ENCODE measurements at places on chromosomes 7 and 10.
A peak's percentile ranks its signal among the peaks of the same experiment; 100 is the strongest.

GRCh38 chr10:48703531-48704122, 19.0 kb downstream of the WDFY4 start:
- no peak for DNase-seq

DNA sequence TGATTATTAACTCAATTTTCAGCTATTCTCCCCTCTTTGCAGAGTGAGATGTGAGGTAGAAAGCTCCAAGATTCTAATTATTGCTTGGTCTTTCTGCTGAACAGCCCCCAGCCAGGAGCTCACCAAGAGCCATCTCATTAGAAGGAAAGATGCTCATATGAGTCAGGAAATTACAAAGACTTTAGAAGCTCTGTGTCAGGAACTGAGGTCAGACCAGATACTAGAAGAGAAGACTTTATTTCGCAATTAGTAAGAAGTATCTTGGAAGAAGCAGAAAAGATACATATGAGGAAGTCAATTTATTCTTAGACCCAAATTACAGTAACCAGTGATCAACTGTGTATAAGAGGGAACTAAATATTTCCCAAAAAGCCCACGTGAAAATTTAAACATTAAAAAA, 626.9 kb downstream of the ZWINT start:
- DNase-seq = no peak

- no peak for DNase-seq
These were observed 9.4 kb downstream of the NUDT5 start for GRCh38 chr10:12186323-12186722.

DNA sequence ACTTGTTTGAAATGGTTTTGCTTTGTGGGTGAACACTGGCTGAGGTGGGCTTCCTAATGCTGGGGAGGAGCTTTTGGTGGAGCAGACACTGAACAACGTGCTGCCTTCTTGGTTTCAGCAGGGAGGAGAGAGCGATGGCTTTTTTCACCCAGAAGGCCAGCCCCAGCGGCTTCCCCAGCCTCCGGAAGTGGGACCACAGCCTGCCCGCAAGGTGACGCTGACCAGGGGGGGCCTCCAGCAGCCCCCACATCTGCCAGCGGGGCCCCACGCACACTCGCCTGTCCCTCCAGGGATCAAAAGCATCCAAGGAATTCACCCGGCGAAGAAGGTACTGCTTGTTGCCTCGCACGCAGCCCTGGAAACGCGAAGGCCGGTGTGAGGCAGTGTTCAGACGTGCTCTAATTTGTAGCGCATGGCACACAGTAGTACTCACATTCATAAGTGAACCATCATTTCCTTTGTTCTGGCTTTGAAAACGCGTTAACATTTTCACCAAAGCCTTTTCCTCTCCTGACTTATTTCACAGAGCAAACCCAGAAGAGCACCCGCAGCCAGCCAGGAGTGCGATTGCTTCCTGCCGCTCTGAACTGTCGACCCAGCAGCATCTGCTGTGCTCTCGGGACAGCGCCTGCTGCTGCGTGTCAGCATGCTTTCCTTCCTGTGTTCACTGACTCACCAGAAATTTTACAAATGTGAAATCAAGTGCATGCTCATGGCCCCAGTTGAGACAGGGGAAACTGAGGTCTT, 48.4 kb downstream of the SHH start:
- DNase-seq = no peak

DNA sequence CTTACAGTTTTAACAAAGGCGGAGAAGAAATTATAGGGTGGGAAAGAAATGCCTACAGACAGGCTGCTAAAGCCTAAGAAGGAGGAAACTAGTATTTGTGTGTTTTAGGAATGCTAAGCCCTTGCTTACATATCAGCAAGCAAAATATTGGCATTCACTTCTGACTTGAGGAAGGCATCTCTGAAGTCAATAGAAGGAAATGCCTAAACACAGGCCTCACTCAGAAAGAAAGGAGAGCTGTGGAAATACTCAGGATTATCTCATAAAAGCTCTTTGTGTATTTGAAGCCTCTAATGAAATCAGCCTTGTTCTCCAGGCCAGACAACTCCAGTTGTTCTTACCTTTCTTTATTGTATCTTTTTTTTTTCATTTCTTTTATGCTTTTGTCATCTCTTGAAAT, 158.0 kb downstream of the AUTS2 start:
- peak; percentile 72 for DNase-seq

GRCh38 chr7:46369933-46370654, 449.0 kb upstream of the IGFBP3 start:
- peak; percentile 99 for DNase-seq

GRCh38 chr7:36496576-36496975, 106.9 kb downstream of the ANLN start:
- DNase-seq = no peak

- DNase-seq = no peak
These were observed 612 bp upstream of the SLC18A3 start for GRCh38 chr10:49609283-49610113.

DNA sequence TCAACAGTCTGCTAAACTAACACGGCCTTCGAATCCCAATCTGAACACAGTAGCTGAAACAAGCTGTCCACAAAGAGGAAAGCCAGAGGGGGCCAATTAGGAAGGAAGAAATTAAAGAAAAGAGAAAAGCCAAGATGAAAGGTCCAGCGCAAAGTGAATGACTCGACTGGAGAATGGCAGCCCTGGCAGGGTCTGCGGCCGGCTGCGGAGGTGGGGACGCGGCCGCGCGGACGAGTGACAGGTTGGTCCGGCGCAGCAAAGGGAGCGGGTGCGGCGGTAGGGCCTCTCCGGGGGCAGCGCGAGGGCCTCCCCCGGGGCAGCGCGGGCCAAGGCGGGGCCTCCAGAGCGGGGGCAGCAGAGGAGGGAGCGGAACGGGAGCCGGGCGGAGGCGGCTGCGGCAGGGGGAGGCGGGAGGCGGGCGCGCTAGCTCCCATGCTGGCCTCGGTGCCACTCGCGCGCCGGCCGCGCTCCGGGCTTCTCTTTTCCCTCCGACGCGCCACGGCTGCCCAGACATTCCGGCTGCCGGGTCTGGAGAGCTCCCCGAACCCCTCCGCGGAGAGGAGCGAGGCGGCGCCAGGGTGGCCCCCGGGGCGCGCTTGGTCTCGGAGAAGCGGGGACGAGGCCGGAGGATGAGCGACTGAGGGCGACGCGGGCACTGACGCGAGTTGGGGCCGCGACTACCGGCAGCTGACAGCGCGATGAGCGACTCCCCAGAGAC, at the start of gene VWC2:
VWC2 (plus strand) TSS at position 421 of the 718 bp plus-strand sequence. CDS start 1,798 bp downstream, outside the sequence.
- DNase-seq = no peak

- no peak for DNase-seq
These were observed 8.8 kb downstream of the CALD1 start for GRCh38 chr7:134788191-134788590.

- peak; percentile 51 for DNase-seq
These were observed 93.1 kb downstream of the GLI3 start for GRCh38 chr7:42143711-42144600.

DNA sequence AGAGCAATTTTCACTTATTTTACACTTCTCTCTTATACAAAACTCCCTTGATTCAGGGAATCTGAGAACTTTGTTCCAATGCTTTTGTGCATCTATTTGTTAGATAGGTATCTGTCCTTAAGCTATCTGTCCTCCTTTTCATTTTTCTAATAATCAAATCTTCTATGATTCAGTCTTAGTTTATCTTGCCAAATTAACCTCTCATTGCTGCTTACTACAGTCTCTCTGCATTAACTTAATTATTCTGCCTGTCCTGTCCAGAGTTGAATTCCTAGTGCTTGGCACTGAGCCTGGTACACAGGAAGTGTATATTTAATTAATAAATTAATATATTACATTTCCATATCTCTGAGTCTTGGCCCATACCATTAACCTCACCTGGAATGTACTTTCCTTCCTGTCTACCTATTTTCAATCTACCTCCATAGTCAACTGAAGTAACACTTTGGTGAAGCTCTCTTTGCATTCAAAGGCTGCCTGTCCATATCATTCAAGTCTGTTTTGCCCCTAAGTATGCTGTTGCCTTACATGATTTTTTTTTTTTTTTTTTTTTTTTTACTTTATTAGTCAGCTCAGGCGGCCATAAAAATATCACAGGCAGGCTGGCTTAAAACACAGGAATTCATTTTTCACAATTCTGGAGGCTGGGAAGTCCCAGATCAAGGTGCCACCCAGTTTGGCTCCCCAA, 66.0 kb upstream of the CSTF2T start:
- no peak for DNase-seq

DNA sequence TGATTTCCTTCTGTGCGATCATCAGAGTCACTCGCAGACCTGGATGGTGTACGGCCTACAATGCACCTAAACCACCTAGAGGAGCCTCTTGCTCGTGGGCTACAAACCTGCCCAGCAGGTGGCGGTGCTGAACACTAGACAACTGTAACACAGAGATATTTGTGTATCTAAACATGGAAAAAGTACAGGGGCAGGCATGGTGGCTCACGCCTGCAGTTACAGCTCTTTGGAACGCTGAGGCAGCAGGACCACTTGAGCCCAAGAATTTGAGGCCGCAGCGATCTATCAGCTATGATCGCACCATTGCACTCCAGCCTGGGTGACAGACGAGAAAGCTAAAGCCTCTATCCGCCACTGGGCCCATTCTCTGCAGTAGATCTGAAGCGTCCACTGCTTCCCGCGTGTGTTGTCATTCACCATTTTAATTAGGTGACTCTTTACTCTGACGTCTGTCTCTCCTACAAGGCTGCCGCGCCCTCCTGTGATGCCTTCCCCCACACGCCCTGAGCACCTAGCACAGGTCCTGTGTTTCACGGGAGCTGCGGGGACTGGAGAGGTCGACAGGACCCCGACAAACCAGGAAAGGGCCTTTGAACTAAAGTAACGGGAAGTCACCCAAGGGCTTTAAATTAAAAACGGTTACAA, 774 bp downstream of the TUBGCP2 start:
- DNase-seq = peak; percentile 52

DNA sequence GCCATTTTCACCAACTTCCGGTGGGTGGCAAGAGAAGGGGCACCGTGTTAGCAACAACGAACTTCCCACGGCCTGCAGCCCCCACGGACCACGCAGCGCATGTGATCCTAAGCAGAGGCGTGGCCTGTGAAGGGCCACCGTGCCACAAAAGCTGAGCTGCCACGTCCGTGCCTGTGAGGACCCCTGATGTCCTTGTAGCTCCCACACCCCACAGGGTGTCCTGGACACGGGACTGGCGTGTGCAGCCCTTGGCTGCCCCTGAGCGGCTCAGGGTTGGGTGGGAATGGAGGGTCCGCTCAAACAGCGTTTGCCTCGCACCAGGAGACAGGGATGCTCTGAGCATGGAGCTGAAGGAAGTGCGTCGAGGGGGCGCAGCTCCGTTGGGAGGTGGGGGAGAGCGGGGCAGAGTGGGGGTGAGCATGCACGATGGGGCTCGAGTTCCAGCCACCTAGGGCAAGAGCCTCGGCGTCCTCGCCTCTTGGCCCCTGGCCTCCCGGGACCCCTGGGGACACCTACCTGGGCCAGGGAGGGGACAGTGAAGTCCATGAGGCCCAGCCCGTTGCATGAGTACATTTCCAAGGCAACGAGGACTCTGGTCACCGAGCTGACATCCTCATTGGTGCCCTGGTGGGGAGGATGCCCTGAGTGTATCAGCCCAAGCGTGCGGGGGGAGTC, 33.6 kb downstream of the CFAP46 start:
- DNase-seq = no peak

DNA sequence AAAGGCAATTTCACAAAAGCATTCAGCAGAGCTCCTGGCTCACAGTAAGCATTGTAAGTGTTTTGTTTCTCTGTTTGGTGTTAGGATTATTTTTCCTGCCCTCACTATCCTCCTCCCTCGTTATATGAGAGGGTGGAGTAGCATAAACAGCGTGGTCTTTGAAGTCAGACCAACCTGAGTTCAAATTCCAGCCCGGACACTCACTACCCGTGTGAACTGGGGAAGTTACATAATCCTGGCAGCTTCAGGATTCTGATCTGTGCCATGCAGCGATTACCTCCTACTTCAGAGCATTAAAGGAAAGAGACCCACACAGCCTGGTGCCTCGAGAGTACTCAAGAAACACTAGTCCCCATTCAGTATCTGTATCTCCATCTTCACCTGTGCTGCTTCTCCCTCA, 386.5 kb downstream of the INHBA start:
- peak; percentile 27 for DNase-seq

DNA sequence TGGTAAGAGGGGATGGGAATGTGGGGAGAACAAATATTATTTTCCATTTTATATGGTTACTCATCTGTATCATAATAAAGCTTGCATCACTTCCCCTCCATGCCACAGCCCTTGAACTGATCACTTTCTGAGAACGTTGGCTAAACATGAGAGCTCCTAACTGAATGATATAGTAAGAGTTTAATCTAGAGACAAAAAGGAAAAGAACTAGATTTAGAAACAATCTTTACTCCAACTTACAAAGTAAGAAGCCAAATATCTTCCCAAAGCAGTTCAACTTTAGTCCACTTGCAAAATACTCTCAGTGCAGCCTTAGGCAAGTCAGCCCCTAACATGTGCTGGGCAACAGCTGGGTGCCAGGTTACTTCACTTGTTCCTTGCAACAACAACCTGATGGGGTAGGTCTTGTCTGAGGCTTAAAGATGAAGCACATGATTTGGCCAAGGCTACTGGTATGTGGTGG, 20.3 kb downstream of the SMURF1 start:
- DNase-seq = peak; percentile 78

DNA sequence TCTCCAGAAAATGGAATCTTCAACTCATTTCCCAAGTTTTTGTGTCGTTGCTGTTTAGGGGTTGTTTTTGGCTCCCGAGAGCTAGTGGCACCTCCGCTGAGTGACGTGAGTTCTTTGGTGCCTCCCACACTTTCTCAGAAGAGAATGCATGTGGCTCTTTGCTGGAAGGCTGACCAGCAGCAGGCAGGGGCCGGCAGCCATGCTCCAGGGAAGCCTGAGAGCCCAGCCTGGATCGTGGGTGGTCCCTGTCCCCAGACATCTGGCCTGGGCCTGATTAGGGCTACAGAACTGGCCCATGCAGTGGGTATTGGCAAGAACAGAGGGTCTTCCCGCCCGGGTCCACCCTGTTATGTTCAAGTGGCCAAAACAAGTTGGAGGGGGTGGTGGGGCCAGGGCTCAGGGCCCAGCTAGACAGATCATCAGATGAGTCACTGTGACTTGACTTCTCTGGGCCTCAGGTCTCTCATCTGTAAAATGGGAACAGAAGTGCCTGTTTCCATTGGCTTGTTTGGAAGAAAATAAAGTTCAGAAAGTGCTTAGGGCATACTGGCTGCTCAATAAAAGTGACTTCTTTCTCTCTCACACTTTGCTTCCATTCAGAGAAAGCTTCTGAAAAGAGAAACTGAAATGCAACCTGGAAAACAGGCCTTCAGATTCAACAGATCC, 83.1 kb downstream of the STRA8 start:
- no peak for DNase-seq

DNA sequence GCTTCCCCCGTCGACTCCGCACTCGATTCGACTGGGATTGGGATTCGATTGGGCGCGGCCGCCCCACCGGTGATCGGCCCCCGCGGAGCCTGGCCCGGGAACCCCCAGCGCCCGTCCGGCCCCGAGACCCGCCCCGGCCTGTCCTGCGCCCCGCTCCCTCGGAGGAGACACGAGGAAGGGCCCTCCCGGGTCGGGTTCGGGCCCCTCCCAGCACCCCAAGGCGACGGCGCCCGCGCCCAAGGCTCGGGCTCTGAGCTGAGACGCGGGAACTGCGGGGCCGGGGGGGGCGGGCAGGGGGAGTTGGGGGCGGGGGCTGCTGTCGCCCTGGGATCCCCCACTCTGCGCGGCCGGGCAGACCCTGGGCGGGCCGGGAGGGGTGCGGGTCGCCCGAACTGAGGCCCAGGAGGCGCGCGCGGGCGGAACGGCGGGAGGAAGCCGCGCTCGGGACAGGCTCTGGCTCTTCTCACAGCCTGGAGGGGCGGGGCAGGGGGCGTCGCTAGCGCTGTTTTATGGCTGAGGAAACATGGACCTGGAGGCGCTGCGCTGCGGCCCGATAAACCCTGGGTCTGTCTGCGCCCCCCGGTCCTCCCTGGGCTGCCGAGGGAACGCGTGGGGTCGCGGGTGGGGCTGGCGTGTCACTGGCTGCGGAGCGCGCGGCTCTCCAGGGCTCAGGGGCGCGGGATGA, 1.7 kb upstream of the NKX6-2 start:
- DNase-seq = no peak
